ENCODE measurements at places on chromosomes 3 and 15.

- DNase-seq: no peak
Measured at GRCh38 chr3:25727316-25727715, 55.9 kb downstream of the NGLY1 start.

DNA sequence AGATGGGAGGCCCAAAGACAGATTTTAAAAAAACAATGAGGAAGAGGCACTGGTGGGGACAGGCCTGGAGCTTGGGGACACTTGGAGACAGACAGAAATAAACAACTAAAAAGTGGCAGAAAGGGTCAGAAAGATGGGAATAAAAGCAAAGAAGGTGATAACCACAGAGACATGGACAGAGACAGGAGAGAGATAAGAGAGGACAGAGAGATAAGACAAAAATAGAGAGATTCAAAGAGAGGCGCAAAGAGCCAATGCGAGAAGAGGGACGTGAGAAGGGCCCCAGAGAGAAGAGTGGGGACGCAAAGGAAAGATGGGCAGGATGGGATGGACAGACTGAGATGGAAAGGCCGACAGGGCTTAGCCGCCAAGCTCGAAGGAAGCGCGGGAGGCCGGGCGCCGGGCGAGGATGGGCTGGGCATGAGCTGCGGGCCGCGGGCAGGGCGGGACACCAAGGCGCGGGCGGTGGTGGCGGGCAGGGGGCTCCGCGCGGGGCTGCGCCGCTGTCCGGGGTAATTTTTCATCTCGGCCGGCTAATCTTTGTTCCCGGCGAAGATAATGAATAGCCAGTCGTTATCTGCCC lies 3.1 kb upstream of the GATA2 start:
- no peak for DNase-seq

GRCh38 chr15:90059208-90059985 lies 42.9 kb downstream of the IDH2 start:
- no peak for DNase-seq

DNA sequence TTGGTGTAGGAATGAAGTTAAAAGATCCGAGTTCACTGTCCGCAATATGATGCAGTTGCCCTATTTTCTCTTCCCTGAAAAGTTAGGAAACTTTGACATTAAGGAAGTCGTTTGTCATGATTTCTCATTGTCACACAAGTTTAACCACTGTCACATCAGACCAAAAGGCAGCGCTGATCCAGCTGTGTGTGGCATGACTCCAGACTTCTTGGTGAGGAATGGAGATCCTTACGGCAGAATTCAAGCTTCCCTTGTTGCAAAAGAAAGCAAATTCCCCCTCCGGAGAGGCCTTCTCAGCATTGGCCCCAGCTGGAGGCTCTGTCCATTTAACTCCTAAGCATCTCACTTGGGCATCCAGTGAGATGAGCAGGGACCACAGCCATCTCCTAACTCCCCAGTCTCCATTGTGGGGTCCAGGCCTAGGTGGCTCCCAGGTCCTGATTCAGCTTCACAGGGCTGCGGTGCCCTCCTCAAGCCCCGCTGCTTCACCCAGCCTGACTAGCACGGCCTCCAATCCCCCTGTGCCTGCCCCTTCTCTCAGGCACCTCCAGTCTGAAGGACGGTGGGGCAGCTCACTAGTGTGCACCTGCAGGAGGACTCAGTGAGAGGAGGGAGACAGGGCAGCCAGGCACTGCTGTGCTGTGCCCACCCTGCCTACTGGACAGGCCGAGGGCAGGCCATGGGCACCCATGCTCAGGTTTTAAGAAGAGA lies 159.5 kb downstream of the CHSY1 start:
- DNase-seq: no peak

GRCh38 chr3:183912895-183913579 lies 28.4 kb upstream of the PARL start:
- no peak for DNase-seq

DNA sequence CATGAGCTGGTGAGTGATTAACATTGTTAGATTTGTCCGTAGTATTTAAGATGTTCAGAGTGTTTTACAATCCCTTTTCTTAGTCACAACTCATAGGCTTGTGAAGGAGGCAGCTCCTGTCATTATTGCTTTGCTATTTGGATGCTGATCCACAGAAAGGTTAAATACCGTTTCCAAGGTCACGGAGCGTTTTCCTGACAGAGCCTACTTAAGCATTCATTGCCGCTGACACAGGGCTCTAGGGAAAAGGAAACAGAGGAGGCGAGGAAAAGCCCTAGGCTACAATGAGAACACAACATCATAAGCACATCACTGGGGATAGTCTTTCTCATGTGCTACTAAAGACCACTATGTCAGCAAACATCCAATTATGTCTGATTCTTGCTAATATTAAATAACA lies 38.5 kb upstream of the CPB1 start:
- no peak for DNase-seq

DNA sequence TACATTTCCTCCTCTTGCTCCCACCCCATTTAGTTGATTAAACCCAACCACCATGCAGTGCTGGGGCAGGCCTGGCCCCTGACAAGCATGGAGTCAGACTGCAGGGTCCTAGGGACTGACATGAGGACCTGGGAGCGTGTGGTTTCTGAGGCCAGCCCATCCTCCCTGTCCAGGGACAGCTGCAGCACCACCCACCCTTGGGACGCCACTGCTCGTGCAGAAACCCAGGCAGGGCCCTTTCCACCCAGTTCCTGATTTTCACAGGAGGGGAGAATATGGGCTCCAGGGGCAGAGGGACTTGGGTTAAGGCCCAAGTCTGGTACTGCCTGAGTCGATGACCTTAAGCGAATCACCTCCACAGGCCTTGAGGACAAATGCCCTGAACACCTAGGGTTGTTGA lies 23.7 kb downstream of the PLXND1 start:
- no peak for DNase-seq

- no peak for DNase-seq
Measured at GRCh38 chr3:42662813-42663535, 9.5 kb downstream of the ZBTB47 start.

- no peak for DNase-seq
Measured at GRCh38 chr15:80967991-80968510, 21.6 kb downstream of the MESD start.

DNA sequence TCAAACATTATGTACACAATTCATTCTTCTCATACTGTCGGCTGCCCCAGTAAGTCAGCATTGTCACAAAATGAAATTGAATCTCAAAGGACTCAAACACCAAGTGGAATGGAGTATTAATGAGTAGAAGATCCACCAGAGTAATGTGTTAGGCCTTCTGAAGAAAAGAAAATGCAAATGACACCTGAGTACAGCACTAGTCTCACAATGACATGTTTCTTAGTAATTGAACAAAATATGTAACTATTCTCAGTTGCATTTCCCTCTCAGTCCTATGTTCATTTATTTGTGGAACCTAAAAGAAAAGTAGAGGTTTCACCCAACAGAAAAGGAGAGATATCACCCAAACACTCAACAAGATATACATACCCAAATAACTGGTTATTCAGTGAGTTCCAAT lies 283.9 kb upstream of the THBS1 start:
- DNase-seq: no peak

DNA sequence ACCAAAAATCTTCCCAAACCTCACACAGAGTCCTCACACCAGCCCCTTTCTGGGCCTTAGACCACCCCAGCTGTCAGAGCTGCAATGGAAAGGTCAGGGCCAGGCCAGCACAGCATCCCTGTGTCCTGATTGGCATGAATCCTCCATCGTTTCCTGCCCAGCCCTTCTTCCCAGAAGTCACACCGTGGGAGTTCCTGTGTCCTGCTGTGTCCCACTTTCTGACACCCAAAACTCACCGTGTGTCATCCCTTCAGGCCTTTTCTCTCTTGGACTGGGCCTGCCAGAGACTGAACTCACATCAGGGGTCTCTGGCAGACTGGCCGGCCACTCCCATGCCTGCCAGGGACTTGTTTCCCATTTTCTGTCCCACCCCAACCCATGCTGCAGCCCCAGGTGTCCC lies 32.5 kb upstream of the CHRNB4 start:
- no peak for DNase-seq
